ENCODE measurements at places on chromosomes 5 and 9.

- no peak for DNase-seq
Measured at GRCh38 chr9:125822902-125823301, 75.7 kb downstream of the PBX3 start.

- DNase-seq: no peak
Measured at GRCh38 chr9:91053824-91054223, 252.2 kb downstream of the SYK start.

GRCh38 chr9:86557063-86557766, 203.0 kb upstream of the TUT7 start:
- DNase-seq: no peak

DNA sequence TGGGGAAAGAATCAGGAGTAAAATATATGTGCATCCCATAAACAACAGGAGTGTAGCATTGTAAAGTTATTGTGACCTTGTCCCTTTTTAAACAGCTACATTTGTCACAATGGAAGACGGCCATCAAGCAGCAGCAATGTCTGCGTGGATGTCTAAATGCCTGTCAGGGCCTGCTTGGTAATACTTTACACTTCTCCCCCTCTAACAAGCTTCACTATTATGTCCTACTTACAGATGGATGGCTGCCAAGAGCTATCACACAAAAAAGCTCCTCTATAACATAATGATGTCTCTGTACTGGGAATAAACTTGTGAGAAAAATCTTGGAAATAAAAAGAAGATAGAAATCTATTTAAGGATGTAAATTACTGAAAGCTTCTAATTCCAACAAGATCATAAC, 213.0 kb downstream of the FBXL17 start:
- peak; percentile 47 for DNase-seq

- DNase-seq: no peak
Measured at GRCh38 chr9:14530366-14530765, 162.9 kb downstream of the ZDHHC21 start.

DNA sequence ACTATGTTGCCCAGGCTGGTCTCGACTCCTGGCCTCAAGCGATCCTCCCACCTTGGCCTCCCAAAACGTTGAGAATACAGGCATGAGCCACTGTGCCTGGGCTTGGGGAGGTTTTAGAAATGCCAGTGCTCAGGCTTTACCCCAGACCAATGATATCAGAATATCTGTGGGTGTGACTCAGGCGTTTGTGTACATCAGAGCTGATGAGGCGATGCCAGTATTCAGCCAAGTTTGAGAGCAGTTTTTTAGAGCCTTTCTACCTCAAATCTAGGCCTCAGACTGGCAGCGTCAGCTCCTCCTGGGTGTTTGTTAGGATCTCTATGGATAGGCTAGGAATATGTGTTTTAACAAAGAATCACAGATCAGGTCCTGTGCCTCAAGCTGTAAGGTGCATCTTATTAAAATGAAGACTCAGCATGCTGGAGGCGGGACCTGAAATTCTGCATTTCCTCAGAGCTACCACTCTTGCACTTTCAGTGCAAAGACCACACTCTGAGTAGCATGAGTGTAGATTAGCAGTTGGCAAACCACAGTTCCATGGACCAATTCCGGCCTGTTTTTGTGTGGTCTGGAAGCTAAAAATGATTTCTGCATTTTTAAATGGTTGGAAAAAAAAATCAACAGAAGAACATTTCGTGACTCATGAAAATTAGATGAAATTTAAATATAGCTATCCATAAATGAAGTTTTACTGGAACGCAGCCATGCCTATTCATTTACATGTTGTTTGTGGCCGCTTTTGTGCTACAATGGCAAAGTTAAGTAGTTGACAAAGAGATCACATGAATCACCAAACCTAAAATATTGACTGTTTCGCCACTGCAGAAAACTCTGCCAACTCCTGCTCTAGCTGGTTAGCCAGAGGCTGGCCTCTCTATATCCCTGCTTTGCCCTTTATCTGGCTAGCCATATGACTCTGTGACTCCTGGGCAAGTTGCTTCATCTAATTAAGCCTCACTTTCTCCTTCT, 92.2 kb downstream of the KLF4 start:
- peak; percentile 8 for DNase-seq
